Progenitor cell of endocrine pancreas (in vitro differentiated cells): ENCODE measurements at places on chromosomes 7 and 10. TPM values are rescaled to one million over a fixed set of nuclear protein-coding genes. Genes with fewer than 3 reads are reported as not detected.

DNA sequence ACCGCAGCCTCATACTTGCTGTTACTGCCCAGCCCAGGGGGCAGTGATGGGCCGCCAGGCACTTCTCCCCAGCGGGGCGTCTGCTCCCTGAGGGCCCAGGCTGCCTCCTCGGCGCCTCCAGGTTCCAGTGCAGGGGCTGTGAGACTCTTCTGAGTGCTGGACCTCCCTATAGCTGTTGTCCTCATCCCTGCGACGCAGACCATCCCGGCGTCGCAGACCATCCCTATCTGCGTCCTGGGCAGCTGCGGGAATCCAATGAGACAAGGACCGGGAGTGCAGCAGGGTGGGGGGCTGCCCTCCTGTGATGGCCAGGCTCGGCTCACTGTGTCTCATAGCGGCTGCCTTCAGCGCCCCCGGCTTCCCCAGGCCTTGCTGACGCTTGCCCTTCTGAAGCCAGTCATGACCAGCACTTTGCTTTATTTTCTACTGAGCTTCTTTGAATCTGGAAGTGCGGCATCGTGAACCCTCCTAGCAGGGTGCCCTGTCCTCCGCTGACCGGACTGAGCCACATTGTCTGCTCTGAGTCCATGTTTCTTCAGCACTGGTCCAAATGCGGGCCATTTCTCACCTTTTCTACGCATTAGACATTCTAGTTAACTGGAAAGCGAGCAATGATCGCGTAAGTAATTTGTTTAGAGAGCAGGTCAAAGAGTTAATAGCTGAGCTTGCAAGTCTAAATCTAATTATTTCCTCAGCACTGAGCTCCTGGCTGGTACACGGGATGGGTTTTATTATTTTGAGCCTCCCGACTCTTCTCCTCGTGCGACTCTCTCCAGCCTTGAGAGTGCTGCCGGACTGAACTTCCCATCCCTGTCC lies 339.5 kb downstream of the WDR37 start:
- no peaks in the 10 kb centered on the region for H3K36me3 ChIP-seq
- H3K27ac ChIP-seq, result no peak overlapping the region
- H3K4me3 ChIP-seq, result no peak overlapping the region
- peaks cover 24% of the 10 kb centered on the region for H3K27me3 ChIP-seq
- H3K4me1 ChIP-seq, result peaks cover 5% of the 10 kb centered on the region

- H3K4me1 ChIP-seq, result peaks cover 52% of the 10 kb centered on the region
- H3K4me3 ChIP-seq, result peak overlapping the region; percentile 27
- no peak for DNase-seq
These were observed 866.4 kb downstream of the LRMDA start for GRCh38 chr10:76297780-76298281.

DNA sequence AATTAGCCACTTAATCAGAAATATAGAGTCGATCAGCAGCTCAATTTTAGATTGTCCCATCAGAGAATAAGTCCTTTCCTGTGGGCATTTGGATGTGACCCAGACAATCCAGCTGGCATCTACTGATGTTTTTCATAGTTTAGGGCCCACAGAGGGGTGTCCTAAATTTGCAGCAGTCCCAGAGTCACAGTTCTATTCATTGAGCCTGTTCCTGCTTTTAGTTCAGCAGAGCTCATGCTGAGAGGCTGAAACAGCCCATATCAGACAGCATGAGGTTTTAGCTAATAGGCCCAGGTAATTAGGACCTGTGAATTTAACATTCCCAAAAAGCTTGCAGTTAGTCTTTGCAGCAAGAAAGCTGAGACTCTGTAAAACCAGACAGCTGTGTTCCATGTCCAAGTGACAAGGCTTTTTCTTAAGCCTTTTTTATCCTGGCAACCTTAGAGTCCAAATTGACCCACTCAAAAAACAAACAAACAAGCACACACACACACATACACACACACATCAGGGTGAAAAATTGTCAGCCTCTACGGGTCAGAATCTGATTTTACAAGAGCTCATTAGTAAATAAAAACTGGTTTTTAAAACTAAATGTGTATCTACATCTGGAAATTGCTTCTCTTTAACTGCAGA lies 33.7 kb downstream of the ANKIB1 start:
- no peak overlapping the region for H3K4me3 ChIP-seq
- H3K36me3 ChIP-seq, result peaks cover 8% of the 10 kb centered on the region
- no peak overlapping the region for H3K27ac ChIP-seq
- H3K27me3 ChIP-seq, result no peaks in the 10 kb centered on the region

DNA sequence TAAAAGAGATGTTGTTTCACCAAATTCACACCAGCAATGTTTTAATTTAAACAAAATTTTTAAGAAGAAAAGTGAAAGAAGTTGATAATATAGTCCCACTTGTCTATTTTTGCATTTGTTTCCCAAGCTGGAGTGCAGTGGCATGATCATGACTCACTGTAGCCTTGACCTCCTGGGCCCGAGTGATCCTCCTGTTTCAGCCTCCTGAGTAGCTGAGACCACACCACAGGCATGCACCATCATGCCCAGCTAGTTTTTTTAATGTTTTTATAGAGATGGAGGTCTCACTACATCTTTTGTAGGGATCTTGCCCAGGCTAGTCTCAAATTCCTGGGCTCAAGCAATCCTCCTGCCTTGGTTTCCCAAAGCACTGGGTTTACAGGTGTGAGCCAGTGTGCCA lies 14.1 kb upstream of the NDUFA5 start:
- H3K4me3 ChIP-seq, result no peak overlapping the region
- DNase-seq, result no peak
- no peaks in the 10 kb centered on the region for H3K4me1 ChIP-seq
- no peaks in the 10 kb centered on the region for H3K36me3 ChIP-seq

DNA sequence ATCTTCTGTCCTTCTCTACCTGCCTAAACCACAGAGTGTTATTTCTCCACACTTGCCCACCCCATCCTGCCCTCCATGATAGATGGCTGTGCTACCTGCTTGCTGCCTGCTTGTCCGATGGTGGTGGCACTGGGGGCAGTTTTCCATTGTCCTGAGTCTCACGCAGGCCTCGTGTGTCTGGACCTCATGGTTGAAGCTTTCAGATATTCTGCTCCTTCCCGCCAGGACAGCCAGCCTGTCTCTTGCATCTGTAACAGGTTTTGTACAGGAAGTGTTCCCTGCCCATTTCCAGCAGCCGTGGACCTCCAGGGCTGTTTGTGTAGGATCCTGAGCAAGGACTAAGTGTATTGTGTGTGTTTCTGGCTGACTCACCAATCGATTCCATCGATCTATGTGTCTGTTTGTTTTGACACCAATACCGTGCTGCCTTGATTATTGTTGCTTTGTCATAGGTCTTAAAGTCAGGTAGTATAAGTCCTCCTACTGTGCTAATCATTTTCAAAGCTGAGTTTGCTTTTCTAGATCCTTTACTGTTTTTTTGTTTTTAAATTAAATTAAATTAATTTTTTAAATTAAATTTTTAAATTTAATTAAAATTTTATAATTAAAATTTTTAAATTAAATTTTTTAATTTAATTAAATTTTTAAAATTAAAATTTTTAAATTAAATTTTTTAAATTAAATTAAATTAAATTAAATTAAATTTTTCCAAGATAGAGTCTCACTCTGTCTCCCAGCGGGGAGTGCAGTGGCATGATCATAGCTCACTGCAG lies 8.5 kb downstream of the IL15RA start:
- no peak overlapping the region for H3K4me3 ChIP-seq
- peaks cover 15% of the 10 kb centered on the region for H3K27me3 ChIP-seq
- H3K36me3 ChIP-seq, result peaks cover 3% of the 10 kb centered on the region
- peaks cover 17% of the 10 kb centered on the region for H3K4me1 ChIP-seq
- peak overlapping the region; percentile 92 for H3K27ac ChIP-seq

DNA sequence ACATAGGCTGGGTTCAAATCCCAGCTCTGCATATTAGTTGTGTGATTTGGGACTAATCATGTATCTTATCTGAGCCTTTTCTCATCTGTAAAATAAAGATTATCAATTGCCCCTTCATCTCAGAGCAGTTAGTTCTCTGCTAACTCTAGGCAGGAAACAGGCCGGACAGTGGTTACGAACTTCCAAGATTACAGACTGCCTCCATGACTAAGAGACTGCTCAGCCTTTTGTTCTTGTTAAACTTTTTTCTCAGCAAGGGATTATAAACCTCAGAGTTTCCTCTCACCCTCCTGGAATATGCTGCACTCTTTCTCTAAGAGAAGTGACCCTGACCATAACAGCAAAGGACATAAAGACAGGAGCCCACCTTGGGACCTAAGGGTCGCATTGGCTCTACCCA lies 52.5 kb upstream of the NFKB2 start:
- no peaks in the 10 kb centered on the region for H3K27me3 ChIP-seq
- DNase-seq, result no peak

GRCh38 chr7:101875283-101875846 lies 57.9 kb downstream of the CUX1 start:
- H3K27me3 ChIP-seq, result no peaks in the 10 kb centered on the region
- no peak for DNase-seq
- peak overlapping the region; percentile 73 for H3K27ac ChIP-seq
- H3K4me3 ChIP-seq, result no peak overlapping the region
- peaks cover 5% of the 10 kb centered on the region for H3K36me3 ChIP-seq
- peaks cover 43% of the 10 kb centered on the region for H3K4me1 ChIP-seq

GRCh38 chr10:80660736-80661135 lies 123.0 kb downstream of the SH2D4B start:
- no peaks in the 10 kb centered on the region for H3K27me3 ChIP-seq
- no peak for DNase-seq
- H3K4me3 ChIP-seq, result no peak overlapping the region
- no peaks in the 10 kb centered on the region for H3K36me3 ChIP-seq
- no peak overlapping the region for H3K27ac ChIP-seq

Gene LIPN
- total RNA-seq, result not detected in 2 replicates

DNA sequence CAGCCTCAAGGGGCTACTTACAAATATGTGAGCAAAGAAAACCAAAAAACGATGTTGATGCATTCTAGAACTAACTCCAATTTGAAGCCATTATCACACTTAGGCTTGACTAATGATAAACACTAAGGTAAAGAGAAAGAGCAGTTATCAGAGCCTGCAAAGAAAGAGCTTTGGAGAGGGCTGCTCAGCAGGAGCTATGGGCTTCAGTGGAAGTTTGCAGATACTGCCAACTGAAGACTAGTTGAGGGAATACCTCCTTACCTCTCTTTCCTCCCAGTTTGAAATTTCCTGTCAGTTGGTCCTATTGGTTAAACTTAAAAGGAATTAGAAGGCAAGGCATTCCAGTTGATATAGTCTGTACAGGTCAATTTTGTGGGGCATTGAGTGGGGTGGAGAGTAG lies 498.1 kb upstream of the POT1 start:
- peaks cover 11% of the 10 kb centered on the region for H3K4me1 ChIP-seq
- H3K27ac ChIP-seq, result no peak overlapping the region
- H3K27me3 ChIP-seq, result no peaks in the 10 kb centered on the region
- H3K36me3 ChIP-seq, result no peaks in the 10 kb centered on the region

Gene KCP
- total RNA-seq, result 6.8 and 8.5 TPM in 2 replicates

GRCh38 chr10:73756183-73756582 lies 12.0 kb downstream of the SEC24C start:
- peaks cover 2% of the 10 kb centered on the region for H3K4me1 ChIP-seq
- no peaks in the 10 kb centered on the region for H3K27me3 ChIP-seq
- H3K27ac ChIP-seq, result no peak overlapping the region

Gene OPN1SW
- not detected in 2 replicates for total RNA-seq

- no peak overlapping the region for H3K27ac ChIP-seq
- H3K27me3 ChIP-seq, result no peaks in the 10 kb centered on the region
- no peak for DNase-seq
These were observed 77.9 kb upstream of the LRRN3 start for GRCh38 chr7:111012799-111013675.

DNA sequence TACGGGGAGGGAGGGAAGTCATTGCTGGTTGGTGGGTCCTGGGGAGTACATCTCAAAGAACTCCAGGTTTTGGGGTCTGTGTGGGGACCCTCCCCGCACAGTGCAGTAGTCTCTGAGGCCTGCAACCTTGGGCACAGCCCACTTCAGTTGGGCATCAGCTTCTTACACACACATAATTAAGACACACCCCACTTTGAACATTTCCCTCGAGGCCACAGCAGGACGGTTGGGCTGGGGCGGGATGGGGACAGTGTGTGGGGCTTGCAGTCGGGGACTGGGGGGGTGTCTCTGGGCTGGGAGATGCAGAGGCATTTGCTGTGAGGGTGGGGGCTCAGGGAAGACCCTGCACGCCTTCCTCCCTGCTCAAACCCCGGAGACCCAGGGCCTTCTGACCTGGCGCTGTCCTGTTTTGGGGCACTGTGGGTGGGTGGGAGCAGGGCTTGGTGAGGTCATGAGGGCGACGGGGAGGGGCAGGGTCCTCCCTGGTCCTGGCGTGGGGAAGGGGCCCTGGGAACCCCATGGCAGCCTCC lies 1.3 kb downstream of the LFNG start:
- H3K4me1 ChIP-seq, result peaks cover 22% of the 10 kb centered on the region
- peaks cover 32% of the 10 kb centered on the region for H3K27me3 ChIP-seq
- H3K4me3 ChIP-seq, result peak overlapping the region; percentile 82
